Cardiac muscle cell (in vitro differentiated cells and primary cell): ENCODE measurements at places on chromosomes 11 and 22.

DNA sequence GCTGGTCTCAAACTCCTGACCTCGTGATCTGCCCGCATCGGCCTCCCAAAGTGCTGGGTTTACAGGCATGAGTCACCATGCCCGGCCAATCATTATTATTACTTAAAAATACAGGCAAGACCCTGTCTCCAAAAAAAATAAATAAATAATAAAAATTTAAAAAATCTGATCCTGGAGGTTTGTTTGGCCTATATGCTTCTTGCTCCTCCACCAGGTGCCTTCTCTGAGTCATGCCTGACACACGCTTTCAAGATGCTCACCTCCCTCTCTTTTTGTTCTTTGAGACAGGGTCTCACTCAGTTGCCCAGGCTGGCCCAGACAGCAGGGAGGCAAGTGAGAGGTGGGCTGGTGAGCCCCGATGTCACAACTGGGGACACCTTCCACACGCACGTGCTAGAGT, 13.5 kb downstream of the ZC3H7B start:
- no peak overlapping the region for H3K27ac ChIP-seq
- no peaks in the 10 kb centered on the region for H3K27me3 ChIP-seq
- H3K36me3 ChIP-seq: no peaks in the 10 kb centered on the region
- no peaks in the 10 kb centered on the region for H3K4me1 ChIP-seq
- H3K4me3 ChIP-seq: no peak overlapping the region
- DNase-seq: no peak

DNA sequence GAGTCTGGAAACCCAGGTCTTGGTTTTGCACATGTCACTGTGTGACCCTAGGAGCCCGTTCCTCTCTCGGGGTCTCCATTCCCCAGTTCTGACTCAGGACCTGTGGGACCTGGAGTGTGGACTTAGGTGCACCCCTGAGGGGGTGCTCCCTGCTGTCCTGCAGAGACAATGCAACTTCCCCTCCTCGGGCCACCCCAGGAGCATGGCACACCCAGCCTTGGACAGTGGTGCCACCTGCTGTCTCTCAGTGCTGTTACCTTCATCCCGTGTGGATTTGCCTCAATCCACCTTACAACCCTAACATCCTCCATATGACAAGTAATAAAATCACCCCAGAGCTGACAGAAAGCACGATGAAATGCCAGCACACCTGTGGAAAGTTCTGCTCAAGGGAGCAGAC, 27.5 kb upstream of the CRYBB3 start:
- DNase-seq: no peak
- peaks cover 26% of the 10 kb centered on the region for H3K36me3 ChIP-seq
- no peaks in the 10 kb centered on the region for H3K27me3 ChIP-seq
- H3K4me1 ChIP-seq: no peaks in the 10 kb centered on the region
- no peak overlapping the region for H3K27ac ChIP-seq
- no peak overlapping the region for H3K4me3 ChIP-seq

DNA sequence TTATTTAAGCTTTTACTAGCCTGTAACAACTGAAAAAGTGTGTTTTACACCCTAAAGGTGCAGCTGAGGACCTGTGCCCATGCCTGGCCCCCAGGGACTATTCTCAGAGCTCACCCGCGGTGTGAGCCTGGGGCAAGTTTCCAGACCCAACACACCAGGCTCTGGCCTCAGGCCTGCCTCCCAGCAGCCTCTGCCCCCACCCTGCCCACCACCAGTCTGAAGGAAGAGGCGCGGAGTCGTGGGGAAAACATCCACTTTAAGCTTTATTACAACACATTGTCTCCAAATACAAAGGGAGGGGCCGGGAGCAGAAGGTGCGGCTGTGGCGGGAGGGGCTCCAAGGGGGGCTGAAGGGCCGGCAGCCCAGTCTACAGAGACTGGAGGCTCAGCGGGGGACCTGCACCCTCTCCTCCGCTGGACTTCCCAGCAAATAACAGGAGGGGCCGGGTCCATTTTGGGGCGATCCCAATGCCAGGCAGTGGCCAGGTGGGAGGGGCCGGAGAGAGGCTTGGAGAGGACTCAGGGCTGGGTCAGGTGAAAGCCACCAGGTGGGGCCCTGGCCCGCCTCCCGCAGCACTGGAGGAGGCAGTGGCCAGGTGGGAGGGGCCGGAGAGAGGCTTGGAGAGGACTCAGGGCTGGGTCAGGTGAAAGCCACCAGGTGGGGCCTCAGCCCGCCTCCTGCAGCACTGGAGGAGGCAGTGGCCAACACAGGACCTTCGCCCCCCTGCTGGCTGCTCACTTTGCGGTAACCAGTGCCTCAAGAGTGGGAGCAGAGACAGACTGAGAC, 18.1 kb downstream of the DUSP8 start:
- no peak overlapping the region for H3K27ac ChIP-seq
- peaks cover 81% of the 10 kb centered on the region for H3K27me3 ChIP-seq
- no peak overlapping the region for H3K4me3 ChIP-seq
- H3K36me3 ChIP-seq: no peaks in the 10 kb centered on the region

GRCh38 chr11:31419138-31419537, 49.5 kb downstream of the DNAJC24 start:
- no peak for DNase-seq
- H3K27me3 ChIP-seq: no peaks in the 10 kb centered on the region
- H3K27ac ChIP-seq: no peak overlapping the region
- H3K36me3 ChIP-seq: no peaks in the 10 kb centered on the region
- H3K4me3 ChIP-seq: no peak overlapping the region

DNA sequence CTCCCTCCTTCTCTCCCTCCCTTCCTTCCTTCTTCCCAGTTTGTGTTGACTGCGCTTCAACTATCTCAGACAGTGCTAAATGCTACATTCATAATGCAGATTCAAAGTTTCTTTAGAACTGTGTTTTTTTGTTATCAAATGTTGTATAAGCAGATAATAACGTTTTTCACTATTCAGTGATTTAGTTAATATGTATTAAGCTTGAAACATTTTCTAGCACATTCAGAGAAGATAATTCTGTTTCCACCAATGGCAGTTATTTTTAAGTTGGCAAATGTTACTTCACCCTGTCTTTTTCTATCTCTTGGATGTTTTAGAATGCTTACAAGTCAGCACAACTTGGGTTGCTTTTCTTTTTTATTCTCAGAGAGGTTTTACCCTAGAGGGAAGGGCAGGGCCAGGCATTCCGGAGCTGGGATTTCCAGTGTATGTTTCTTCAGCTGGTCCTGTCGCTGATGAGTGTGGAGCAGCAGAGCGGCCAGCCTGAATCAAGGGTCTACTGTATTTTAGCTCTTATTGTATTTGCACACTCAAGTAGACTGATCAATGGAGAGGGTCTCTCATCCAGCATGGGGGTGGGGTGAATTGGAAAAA, 162.3 kb upstream of the ARHGAP20 start:
- no peak for DNase-seq
- no peak overlapping the region for H3K27ac ChIP-seq
- no peaks in the 10 kb centered on the region for H3K4me1 ChIP-seq
- H3K36me3 ChIP-seq: no peaks in the 10 kb centered on the region
- H3K27me3 ChIP-seq: no peaks in the 10 kb centered on the region

- no peak overlapping the region for H3K27ac ChIP-seq
- H3K4me1 ChIP-seq: no peaks in the 10 kb centered on the region
- no peaks in the 10 kb centered on the region for H3K36me3 ChIP-seq
- H3K27me3 ChIP-seq: no peaks in the 10 kb centered on the region
These were observed 12.0 kb downstream of the OVCH2 start for GRCh38 chr11:7694235-7694634.

- H3K4me1 ChIP-seq: no peaks in the 10 kb centered on the region
- no peak overlapping the region for H3K4me3 ChIP-seq
These were observed 15.7 kb upstream of the NXPE4 start for GRCh38 chr11:114610984-114611944.

GRCh38 chr22:33036881-33037280, 21.3 kb downstream of the SYN3 start:
- no peak overlapping the region for H3K27ac ChIP-seq
- no peaks in the 10 kb centered on the region for H3K36me3 ChIP-seq
- DNase-seq: no peak
- H3K27me3 ChIP-seq: no peaks in the 10 kb centered on the region

- no peaks in the 10 kb centered on the region for H3K36me3 ChIP-seq
- no peak overlapping the region for H3K27ac ChIP-seq
- DNase-seq: no peak
- peaks cover 8% of the 10 kb centered on the region for H3K4me1 ChIP-seq
These were observed 212.0 kb downstream of the SWAP70 start for GRCh38 chr11:9875862-9876261.

- H3K36me3 ChIP-seq: no peaks in the 10 kb centered on the region
- peaks cover 18% of the 10 kb centered on the region for H3K27me3 ChIP-seq
- no peak overlapping the region for H3K4me3 ChIP-seq
- DNase-seq: no peak
- H3K27ac ChIP-seq: no peak overlapping the region
These were observed 41.3 kb upstream of the ETS1 start for GRCh38 chr11:128628686-128629085.

GRCh38 chr11:113840932-113841664, 34.3 kb downstream of the USP28 start:
- H3K36me3 ChIP-seq: peaks cover 45% of the 10 kb centered on the region
- H3K27me3 ChIP-seq: no peaks in the 10 kb centered on the region
- peaks cover 3% of the 10 kb centered on the region for H3K4me1 ChIP-seq
- no peak for DNase-seq
- no peak overlapping the region for H3K4me3 ChIP-seq
- H3K27ac ChIP-seq: peak overlapping the region; percentile 54

GRCh38 chr22:44449683-44450425, 48.2 kb downstream of the RTL6 start:
- H3K27ac ChIP-seq: no peak overlapping the region
- H3K27me3 ChIP-seq: no peaks in the 10 kb centered on the region
- H3K4me1 ChIP-seq: no peaks in the 10 kb centered on the region
- DNase-seq: no peak
- H3K36me3 ChIP-seq: no peaks in the 10 kb centered on the region
- no peak overlapping the region for H3K4me3 ChIP-seq

DNA sequence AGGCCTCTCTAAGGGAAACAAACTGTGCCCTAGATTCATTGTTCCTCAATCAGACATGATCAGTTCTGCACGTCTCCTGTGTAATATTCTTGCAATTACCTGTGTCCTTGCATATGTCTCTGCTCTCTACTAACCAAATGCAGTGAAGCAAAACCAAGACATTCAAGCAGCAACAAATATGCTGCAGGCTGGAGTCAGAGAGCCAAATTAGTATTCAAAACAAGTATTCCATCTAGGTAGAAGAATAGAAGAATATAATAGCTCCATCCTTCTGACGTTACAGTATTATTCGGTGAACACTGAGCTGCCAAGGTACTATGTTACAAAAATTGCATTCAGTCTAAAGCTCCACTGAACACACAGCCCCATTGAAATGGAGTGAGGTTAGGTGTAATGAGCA, 51.8 kb downstream of the SLN start:
- H3K36me3 ChIP-seq: no peaks in the 10 kb centered on the region
- DNase-seq: no peak
- H3K4me1 ChIP-seq: no peaks in the 10 kb centered on the region
- H3K27ac ChIP-seq: no peak overlapping the region

DNA sequence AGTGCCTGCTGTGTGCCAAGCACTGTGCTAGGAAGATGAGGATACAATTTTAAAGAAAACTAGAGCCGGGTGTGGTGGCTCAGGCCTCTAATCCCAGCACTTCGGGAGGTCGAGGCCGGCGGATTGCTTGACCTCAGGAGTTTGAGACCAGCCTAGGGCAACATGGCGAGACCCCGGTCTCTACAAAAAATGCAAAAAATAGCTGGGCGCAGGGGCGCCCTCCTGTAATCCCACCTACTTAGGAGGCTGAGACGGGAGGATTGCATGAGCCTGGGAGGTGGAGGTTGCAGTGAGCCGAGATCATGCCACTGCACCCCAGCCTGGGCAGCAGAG, 8.3 kb downstream of the TPBGL start:
- H3K36me3 ChIP-seq: no peaks in the 10 kb centered on the region
- peaks cover 18% of the 10 kb centered on the region for H3K27me3 ChIP-seq
- no peak overlapping the region for H3K27ac ChIP-seq
- no peak for DNase-seq
- H3K4me1 ChIP-seq: no peaks in the 10 kb centered on the region
